ENCODE measurements at places on chromosomes 5 and 9.

- DNase-seq: peak; percentile 69
Measured at GRCh38 chr5:80189201-80189600, 66.6 kb downstream of the SERINC5 start.

DNA sequence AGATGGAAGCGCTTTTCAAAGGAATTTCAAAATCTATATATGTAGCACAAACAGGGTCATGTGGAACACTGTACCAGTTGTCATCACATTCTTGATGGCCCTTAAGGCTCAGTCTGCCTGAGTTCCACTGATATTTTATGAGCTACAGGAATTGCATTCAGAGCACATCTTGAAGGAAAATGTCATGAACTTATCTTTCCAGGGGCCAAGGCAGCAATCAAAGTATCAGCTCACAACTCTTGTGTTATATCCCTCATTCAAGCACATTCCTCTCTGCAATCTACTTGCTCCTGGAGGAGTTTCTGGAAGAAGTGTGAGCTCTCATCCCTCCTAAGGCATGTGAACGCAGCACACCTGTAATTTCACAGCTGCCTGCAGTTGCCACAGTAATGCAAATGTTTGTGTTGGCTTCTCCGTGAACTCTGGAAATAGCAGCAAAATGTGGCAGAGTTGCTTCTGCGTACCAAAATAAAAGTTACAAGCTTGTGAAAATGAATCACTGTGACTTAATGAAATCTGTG, 89.7 kb upstream of the EQTN start:
- DNase-seq: no peak

DNA sequence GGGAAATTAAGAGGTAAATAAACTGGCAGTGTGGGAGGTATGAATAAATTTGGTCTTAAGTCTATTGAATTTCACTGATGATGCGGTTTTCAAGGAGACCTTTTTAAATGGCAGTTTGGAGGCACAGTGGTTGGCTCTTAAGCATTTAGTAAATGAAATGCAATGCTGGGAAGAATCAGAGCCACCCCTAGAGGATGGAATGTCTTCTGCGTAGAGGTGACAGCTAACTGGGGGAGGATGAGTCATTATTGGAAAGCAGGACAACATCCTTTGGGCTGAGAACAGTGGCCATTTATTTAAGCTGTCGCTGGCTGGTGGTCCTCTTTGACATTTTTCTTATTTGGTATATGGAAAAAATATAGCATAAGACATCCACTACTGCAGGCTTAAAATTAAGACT, 163.2 kb downstream of the SH3GL2 start:
- DNase-seq: no peak

DNA sequence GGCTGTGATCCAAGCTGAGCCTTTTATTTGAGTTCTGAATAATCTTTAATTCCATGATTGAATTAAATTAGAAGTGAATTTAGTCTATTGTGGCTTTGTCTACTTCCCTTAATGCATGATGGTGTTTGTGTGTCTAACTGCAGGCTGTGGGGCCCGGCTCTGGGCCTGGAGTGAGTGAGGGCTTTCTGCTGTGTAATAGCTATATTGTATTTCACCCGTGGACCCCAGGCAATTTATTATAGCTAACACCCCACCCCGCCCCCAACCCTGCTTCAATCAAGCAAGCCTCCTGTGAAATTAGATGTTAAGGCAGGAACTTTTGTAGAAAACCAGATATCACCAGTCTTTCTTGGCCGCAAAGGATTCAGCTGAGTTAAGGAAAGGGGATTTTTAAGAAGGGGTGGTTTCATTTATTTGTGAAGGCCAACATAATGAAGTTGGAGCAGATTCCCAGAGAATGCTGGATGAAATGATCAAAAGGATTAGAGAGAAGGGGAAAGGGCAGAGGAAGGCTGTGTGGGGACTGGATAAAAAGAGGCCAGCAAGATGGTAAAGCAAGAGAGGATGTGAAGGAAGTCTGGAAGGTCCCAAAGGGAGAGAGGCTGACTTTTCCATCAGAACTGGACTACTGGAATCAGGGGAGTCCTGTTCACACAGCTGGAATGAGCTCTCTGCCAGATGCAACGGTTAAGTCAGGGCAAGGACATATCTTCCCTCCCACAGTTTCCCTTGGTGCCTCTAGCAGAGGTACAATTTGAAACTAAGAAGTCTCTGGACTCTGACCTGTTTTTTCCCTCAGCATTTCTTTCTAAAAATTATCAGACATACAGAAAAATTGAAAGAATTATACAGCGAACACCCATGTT, 125.3 kb upstream of the SAP30L start:
- no peak for DNase-seq

DNA sequence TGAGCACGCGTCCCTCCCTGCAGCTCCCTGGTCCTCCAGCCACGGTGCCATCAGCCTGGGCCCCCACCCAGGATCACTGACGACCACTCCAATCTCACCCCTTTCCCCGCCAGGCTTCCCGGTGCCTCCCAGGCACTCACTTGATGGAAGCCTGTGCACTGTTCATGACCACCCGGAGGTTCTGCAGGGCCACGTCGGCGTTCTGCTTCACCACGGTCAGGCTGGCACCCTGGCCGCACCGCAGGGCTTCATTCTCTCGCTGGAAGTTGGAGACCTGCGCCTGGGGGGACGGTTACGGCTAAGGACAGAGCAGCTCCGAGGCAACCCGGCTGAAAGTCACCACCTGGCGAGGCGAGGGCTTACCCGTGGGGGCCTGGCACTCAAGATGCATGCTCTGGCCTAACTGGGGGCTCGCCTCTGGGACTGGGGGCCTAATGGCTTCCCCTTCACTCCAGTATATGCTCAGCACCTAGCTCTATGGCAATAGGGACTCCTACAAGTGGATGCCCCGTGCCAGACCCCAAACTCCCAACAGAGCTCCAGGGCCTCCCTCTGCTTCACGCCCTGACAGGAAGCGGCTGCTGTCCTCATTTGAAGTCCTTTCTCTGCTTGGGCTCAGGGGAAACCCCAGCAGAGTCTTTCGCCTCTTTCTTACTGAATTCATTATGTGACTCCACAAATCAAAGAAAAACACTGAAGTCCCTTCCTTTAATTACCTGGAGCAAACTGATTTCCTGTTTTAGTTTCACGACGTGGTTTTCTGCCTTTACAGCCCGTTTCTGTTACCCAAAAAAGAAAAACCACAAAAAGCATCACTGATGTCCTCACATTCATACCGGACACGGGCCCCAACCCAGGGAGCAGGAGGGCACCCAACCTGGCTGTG, 4.2 kb upstream of the SNAPC4 start:
- DNase-seq: peak; percentile 77

- no peak for DNase-seq
Measured at GRCh38 chr9:98520221-98520960, 188.3 kb downstream of the GABBR2 start.

DNA sequence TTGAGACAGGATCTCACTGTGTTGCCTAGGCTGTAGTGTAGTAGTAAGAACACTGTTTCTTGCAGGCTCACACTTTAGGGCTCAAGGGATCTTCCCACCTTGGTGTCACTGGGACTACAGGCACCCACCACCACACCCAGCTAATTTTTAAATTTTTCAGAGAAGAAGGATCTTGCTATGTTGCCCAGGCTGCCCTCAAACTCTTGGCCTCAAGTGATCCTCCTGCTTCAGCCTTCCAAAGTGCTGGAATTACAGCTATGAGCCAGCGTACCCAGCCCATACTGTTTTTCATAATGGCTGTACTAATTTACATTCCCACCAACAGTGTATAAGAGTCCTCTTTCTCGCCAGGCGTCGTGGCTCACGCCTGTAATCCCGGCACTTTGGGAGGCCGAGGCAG, 5.1 kb downstream of the STX17 start:
- DNase-seq: no peak

DNA sequence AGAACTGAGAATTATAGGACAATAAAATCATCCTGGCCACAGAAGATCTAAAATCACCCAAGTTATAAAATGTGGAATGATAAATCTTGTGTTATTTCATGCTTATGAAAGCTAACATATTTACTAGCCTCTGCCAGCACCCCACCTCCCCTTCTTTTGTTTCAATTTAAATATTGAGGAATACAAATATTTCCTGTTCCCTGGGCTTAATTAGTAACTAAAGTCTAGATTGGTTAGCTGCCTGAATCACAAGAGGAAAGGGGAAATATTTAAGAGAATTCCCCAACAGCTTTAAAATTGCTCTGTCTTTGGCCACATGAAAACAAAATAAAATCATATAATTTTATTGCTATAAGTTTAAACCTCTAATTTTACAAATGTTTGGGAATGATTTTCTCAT, 287.0 kb downstream of the PRELID2 start:
- no peak for DNase-seq

DNA sequence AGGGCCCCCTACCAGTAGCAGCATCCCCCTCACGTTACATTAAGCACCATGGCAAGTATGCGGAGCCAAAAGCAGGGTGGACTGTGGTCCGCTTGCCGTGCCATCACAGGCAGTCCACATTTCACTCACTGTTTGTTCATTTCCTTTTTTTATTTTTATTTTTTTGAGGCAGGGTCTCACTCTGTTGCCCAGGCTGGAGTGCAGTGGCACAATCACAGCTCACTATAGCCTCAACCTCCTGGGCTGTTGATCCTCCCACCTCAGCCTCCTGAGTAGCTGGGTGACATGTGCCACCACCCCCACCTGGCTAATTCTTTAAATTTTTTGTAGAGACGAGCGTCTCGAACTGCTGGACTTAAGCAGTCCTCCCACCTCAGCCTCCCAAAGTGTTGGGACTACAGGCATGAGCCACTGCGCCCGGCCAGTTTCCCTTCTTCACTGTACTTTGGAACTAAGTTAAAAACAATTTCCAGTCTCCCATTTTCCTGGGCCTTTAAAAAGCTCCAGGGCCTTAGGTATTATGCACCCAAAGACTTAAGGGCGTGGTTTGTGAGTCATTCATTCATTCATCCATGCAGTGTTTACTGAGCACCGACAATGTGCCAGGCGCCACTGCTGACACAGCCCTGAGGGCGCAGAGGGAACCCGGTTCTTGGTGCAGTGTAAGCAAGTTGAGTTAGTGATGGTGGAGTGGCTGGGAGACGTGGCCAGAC, 19.9 kb downstream of the PRRX2 start:
- DNase-seq: no peak

GRCh38 chr5:112776301-112776856, 38.7 kb downstream of the APC start:
- no peak for DNase-seq

- DNase-seq: no peak
Measured at GRCh38 chr5:141657937-141658545, 6.8 kb upstream of the FCHSD1 start.

DNA sequence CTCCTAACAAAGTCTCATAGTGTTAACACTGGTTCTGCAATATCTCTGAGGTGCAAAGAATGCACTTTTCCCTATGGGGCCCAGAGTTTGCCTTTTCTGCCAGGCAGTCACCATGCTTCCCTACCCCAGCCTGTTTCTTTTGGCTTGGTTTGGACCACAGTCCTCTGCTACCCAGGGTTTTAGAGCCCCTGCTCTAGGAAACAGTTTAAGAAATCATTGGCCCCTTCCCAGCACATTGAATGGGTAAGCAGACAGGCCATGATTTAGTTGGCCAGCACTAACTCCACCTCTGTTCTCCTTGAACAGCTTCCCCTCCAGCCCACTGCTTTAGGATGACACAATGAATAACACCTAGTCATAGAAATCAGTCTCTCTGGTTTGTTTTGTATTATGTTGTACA, 73.2 kb downstream of the UBAP1 start:
- DNase-seq: no peak

- DNase-seq: no peak
Measured at GRCh38 chr9:135134268-135135022, 47.0 kb downstream of the OLFM1 start.
